ENCODE measurements at places on chromosomes 11 and 22.

DNA sequence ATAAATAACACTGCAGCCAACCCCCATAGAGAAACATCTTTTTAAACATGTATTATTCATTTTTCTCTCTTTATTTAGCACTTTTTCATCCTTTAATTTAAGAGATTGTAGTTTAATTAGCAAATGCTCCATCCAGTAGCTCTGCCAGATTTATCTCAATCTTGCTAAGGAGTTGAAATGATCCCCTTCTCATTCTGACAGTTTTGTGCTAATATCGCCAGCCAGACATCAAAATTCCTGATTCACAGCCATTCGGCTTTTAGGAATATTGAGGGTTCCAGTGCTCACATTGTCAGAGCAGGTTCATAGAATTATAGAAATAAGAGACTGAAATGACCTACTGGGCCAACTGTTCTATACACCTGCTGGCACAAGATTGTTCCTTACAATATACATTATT, 77.8 kb downstream of the CASP12 start:
- no peak for DNase-seq

DNA sequence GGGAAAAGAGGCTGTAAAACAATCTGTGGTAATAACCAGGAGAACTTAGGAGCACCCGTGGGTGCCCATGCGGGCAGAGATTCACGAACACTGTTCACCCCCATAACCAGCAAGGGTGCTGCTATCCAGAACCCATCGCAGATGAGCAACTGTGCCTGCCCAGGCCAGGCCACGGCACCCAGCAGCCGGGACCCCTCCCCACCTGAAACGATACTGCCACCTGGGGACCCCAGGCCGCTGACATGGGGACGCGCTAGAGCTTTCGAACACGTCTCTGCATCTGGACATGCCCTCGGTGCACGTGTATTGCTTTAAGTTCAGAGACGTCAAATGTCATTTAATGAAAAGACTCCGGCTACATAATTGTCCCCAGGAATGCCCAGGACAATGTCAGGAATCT, 14.3 kb upstream of the MUC2 start:
- DNase-seq = no peak

DNA sequence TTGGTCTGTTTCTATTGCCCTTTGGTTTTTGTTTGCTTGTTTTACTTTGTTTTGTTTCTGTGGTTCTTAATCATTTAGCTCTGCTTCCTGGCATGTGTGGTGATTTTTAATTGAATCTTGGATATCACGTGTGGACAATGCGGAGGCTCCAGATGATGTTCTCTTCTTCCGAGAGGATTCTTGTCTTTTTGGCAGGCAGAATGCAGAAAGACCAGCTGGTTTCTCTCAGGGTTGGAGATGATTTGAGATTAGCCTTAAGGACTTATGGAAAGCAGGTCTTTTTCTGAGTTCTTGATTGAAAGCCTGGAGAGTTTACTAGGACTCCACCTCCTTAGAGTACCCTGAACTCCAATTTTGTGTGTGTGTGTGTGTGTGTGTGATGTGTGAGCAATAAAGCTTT, 21.0 kb upstream of the ANO1 start:
- DNase-seq = no peak

DNA sequence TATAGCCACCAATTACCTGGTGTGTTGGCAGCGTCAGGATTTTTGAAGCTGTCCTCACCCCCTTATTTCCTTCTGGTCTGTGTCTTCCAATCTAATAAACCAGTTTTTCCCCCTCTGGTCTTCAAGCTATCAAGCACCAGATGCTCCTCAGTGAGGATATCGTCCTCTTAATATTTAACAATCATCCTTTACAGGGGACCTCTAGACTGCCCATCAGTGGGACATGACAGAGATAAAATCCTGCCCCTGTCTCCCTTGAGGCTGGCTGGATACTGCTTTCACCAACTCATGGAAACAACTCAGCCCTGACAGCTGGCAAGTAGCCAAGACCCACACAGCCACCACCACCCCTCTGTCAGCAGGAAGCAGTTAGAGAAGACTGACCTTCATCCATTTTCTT, 421.0 kb upstream of the API5 start:
- no peak for DNase-seq

- DNase-seq = no peak
Measured at GRCh38 chr11:22657101-22657694, 9.2 kb upstream of the GAS2 start.

GRCh38 chr11:12508151-12508751, 130.9 kb downstream of the PARVA start:
- DNase-seq = no peak

DNA sequence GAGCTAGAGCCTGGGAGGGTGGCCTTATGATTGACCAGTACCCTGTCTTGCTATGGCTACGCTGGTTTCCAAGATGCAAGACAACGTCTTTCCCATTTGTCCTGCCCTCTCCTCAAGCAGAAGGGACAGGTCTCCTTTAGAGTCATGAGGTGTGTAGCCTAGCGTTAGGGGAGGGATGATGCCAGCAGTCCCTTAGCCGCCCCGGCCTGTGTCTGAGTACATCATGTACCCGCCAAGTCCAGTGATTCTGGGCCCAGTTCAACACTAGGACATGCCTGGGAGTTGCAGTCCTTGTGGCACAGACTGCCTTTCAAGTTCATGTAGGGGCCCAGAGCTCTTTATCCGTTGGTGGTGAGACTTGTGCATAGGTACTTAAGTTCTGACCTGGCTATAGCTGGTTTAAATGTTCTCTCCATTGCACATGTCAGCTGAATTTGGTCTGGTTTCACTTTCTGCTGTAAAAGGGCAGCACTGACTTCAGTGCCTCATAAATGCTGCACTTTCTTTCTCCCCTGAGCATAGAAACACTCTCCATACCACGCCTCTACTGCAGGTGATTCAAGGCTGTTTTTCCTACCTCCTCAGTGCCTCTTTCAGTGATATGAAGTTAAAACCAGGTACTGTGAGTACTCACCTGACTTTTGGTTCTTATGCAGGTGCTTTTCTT, 151.1 kb downstream of the METTL15 start:
- DNase-seq = no peak

GRCh38 chr11:133726542-133726941, 118.8 kb downstream of the SPATA19 start:
- DNase-seq = no peak

DNA sequence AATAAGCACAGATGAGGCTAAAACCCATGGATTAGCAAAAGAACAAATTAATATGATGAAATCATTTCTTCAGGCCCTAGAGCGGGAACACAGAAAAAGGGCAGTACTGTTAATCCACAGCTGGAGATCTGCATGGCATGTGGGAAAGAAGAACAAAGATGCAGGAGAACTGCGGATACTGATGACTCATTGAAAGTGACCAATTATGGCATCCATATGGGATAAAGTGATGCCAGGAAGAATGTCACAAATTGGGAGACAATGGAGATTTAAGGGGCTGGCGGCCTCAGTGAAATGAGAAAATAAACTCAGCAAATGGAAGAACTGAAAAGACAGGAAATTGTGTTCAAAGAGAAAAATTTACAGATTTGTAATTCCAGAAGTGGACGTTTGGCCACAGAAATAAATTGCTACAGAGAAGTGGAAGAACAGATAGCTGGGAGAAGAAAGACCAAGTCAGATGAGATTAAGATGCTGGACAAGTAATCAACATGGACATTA, 39.4 kb downstream of the SIK3 start:
- DNase-seq = no peak

GRCh38 chr11:10441652-10442503, 13.2 kb upstream of the AMPD3 start:
- DNase-seq = no peak

GRCh38 chr11:132251061-132251460, 880.6 kb downstream of the NTM start:
- no peak for DNase-seq

GRCh38 chr11:118628432-118628831, 21.0 kb downstream of the PHLDB1 start:
- DNase-seq = no peak

DNA sequence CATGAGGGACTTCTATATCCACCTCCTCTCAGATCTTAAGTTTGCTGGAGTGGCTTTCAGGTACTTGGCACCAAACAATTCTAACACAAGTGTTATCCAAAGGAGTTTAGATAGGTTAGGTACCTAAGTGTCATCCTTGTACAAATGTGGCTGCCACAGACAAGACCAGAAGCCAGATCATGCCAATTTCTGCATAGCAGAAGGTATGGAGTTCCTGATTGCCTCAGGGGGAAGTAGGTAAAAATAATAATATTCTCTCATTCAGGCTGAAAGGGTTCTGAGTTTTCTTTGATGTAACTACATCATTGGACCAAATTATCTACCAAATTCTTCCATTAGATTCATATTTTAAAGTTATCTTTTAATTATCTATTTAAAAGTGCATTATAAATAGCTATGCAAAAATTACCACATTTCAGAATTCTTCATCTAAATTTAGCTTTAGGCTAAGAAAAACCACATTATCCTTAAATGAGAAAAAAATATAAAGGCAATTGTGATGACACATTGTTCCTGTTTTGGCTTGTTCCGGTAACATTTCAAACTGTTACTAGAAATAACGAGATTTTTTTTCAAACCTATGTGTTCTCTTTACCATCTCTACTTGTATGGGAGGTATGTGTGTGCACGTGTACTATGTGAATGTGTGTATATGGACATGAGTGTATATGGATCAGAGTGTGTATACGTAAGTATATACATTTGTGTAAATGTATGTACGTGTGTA, 66.2 kb upstream of the POU2AF2 start:
- DNase-seq = no peak

DNA sequence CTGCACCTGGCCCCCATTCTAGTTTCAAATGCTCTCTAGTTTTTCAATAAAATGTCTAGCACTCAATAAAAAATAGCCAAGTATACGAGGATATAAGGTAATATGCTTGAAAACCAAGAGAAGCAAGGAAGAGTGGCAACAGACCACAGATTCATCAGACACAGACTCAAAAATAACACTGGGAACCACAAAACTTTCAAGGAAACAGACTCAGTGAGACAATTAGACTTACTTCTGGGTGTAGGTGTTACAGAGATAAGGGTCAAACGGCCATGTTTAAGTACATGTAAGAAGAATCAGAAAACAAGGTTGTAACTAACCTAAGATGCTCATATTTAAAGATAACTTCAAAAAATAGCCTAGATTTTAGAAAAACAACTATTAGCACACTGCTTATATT, 67.0 kb downstream of the TRMU start:
- no peak for DNase-seq

DNA sequence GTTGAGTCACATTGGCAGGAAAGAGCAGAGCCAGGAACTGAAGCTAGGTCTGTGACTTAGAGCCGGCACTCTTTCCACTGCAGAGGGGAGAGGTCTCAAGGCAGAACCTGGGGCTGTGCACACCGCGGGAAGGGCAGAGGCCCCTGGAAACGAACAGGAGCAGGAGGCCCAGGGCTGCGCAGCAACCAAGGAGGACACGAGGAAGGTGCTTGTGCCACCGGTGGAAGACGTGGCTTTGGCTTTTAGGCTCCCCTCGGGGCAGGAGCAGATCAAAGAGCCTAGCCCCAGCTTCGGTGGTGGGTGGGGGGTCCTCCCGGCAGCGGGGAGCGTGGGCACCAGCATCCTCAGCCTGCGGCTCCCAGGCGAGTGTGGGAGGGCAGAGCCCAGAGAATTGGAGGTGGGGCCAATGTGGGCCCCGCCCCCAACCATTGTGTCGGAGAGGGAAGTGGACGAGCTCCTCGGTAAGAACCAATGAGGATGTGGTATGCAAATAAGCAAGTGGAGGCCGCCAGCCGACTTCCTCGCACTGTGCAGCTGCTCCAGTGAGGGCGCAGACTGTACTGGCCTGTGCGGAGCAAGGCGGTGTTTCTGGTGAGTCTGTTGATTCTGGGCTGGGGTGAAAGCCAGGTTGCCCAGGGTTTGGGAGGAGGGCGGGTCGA, at the start of gene CCDC116:
CCDC116 (plus strand) TSS at position 524 of the 659 bp plus-strand sequence. CDS start 422 bp downstream, outside the sequence.
- DNase-seq = no peak

- DNase-seq = no peak
Measured at GRCh38 chr11:46456269-46457001, 64.9 kb upstream of the CHRM4 start.

- no peak for DNase-seq
Measured at GRCh38 chr11:106014620-106015019, 7.4 kb downstream of the MSANTD4 start.

GRCh38 chr11:6813656-6814055, 14.2 kb upstream of the OR6A2 start:
- no peak for DNase-seq

- no peak for DNase-seq
Measured at GRCh38 chr22:46042786-46043185, 65.8 kb upstream of the WNT7B start.

GRCh38 chr11:63506876-63507275, 992 bp downstream of the LGALS12 start:
- DNase-seq = no peak

DNA sequence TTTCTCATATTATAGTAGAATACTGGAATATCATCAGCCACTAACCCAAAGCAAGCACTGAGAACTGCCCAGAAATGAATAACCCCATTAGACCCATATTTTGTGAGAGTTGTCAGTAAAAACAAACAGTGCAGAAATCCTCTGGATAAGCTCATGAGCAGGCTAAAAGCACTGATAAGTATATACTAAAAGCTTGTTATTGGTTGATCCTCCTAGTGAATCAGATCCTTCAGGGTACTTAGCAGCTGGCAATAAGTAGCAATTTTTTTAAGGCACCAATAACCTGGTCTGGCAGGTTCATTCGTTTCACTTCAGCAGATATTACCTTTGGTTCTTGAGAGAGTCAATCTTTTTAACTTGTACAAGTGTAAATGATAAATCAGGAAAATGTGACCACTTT, 1.2 kb downstream of the NOX4 start:
- DNase-seq = no peak

GRCh38 chr11:123284454-123284853, 89.4 kb upstream of the CLMP start:
- no peak for DNase-seq

DNA sequence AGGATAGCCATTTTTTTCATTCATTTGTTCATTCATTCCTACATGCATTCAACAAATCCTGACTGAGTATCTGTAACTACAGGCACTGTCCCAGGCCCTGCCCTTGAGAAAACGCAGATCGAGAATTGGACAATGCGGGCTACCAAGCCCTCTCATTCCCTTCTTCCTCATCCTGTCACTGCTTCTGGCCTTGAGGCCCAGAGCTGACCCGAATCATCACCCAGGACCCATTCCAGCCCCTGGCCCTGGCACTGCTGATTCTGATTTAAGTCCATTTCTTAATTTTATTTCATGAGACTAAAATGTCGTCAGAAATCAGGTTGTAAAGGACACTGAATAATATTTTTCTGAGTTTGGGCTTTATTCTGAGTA, 24.3 kb downstream of the COMMD9 start:
- DNase-seq = no peak

DNA sequence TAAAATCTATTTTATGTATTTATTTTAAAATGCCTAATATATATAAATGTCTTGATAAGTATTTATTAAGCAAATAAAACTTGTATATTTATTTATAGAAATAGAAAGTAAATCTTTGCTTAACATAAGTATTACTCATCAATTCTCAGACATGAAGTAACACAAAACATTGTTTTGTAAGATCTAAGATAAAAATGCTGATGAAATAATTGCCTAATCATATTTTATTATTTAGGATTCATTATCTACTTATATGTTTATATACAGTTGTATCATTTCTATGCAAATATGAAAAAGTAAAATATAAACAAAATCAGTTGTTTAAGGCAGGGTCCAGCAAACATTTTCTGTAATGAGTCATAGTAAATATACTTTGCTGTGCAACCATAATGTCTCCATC, 507.8 kb upstream of the CNTN5 start:
- DNase-seq = no peak

- no peak for DNase-seq
Measured at GRCh38 chr11:100632941-100633452, 54.1 kb upstream of the ARHGAP42 start.
